CD4-positive, alpha-beta T cell treated with Interleukin-12 subunit alpha and Interleukin-12 subunit beta, for 1 hour (primary cell): ENCODE measurements at places on chromosomes 4 and X.
A peak's percentile ranks its signal among the peaks of the same experiment; 100 is the strongest.

GRCh38 chr4:178752954-178753525 is 1310.8 kb upstream of the AGA start:
- DNase-seq: no peak

- no peak for DNase-seq
Observed at GRCh38 chrX:125293850-125294780, 25.6 kb upstream of the TEX13C start.

GRCh38 chrX:71615954-71616353 is 2.4 kb downstream of the CXCR3 start:
- DNase-seq: no peak

DNA sequence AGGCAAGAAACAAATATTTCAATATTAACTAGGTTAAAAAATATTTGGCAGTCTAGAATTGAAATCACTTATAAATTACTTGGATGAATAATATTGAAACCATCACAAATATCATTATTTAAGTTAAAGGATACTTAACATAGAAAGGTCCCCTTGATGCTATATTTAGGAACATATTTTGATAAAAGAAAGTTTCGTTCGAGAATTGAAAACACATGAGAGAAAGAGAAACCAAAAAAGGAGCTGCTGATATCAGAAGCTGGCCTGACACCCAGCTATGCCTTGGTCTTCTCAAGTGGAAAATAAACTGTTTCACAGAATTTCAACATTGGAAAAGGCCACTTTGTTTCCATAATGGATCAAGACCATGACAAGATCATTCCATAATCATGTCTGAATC is 762.4 kb downstream of the DMD start:
- no peak for DNase-seq

- DNase-seq: no peak
Observed at GRCh38 chr4:185730387-185730786, 81.6 kb downstream of the SORBS2 start.

DNA sequence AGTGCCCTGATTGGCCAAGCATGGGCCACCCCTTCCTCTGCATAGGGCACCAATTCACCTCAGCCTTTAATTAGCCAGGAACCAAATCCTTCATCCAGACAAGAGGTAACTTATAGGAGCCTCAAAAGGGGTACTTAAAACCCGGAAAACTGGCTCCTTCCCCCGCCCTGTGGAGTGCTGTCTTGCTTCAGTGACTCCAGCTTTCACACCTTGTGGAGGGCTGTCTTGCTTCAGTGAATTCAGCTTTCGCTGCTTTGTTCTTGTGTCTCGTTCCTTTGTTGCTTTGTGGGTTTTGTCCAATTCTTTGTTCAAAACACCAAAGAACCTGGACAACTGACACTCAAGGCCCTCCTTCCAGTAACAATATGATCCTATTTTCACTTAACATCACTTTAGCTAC is 82.2 kb upstream of the FRG1 start:
- no peak for DNase-seq

GRCh38 chr4:147828331-147828905 is 96.5 kb downstream of the ARHGAP10 start:
- DNase-seq: no peak

- DNase-seq: no peak
Observed at GRCh38 chr4:147318586-147318985, 162.3 kb upstream of the EDNRA start.

DNA sequence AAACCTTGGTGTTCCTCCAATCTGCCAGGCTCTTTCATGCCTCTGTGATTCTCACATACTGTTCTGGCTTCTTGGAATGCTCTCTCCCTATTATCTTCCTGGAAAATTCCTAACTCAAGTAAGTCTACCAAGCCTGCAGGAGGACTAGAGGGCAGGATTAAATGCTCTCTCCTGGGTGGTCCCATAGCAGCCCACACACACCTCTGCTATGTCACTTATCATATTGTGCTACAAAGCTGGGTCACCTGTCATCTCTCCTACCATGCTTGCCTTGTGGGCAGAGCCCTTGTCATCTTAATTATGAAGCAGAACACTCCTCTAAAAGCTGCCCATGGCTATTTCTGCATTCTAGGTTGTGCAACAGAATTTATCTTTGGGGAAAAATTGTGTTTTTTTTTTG is 344.5 kb upstream of the NOCT start:
- DNase-seq: no peak

GRCh38 chr4:110139111-110139510 is 59.3 kb downstream of the ELOVL6 start:
- no peak for DNase-seq

GRCh38 chr4:13461191-13461905 is 22.8 kb downstream of the RAB28 start:
- no peak for DNase-seq

GRCh38 chrX:54452920-54453319 is 12.7 kb downstream of the TSR2 start:
- no peak for DNase-seq

DNA sequence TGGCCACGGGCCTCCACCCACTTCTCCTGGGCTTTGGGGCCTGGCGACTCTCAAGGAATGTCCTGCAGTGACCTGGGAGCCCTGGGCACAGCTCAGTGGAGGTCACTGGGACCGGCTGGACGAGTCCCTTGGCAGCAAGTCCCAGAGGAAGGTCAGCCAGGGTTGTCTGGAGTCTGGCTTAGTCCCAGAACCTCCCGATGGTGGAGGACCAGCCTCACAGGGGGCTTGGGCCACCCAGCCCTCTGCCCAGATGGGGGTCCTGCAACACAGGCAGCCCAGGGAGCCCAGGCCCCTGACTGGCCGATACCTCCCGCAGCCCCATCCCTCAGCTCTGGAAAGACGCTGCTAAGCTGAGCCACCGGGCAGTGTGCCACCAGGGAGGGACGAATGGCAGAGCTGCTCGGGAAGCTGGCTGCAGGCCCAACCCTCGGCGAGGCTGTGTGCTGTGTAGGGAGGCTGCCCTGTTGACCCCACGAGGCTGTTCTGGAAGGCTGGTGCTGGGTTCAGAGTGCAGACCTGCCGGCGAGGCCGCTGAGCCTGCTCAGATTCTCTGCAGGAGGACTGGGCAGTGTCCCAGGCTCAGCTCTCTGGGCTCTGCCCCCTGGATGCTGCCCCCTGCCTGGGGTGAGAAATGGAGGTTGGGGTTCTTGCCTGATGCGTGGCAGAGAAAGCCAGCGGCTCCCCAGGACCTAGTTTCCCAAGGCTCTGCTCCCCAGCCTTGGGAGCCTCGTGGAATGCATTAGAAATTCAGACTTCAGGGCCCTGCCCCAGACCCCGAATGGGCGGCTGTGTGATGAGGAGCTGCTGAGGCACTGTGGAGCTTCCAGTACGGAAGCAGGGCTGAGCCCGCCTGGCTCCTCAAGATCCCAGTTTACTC is 61.7 kb downstream of the ADRA2C start:
- DNase-seq: no peak

GRCh38 chrX:107677909-107678308 is 49.6 kb downstream of the PRPS1 start:
- DNase-seq: peak; percentile 20

DNA sequence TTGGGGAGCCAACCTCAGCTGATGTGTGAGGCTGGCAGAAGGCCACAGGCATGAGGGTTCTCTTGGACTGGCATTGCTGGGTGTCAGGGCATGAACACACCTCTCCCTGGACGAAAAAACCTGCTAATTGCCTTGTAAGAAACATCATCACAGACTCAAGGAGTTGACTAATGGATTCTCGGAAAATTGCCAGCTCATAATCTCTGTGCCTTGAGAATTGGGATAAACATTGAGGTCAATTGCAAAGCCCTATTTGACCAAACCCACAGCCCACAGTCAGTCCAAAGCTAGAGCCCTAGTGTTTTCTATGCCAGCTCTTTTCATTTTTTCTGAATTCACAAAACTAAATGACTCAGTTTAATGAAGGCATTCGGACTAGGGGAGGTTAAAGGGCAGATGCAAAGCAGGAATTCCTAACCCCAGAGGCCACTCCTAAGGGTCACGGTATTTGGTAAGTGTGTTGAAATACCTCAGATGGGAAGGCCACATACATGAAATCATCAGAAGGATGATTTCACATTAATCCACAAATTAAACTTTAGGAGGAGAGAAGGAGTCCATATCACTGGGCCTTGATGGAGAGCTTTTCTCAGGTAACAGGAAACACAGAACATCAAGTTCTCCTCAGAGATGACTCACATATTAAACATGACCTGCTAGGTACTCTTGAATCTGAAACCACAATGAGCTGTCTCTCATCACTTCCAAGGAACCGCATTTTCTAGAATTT is 39.0 kb upstream of the RASL11B start:
- DNase-seq: no peak

- no peak for DNase-seq
Observed at GRCh38 chr4:125677665-125678307, 363.0 kb downstream of the FAT4 start.

GRCh38 chr4:2305766-2306501 is 44.0 kb upstream of the MXD4 start:
- no peak for DNase-seq

DNA sequence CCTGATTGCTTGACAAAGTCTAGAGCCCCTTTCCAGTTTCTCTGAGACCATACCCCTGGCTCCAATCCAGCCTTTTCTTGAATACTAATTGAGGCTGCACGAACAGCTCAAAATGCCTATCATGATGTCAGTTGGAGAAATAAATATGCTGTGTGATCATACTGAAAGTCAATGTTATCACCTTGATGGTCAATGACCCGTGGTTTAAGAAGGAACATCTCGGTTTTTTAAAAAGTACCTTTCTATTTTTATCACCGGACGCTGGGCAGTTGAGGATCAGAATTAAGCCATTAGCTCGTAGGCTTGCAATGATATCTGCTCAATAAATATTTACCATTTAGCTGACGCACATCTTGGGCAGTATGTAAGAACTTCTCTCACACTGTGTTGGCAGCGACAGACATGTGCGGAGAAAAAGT is 852 bp upstream of the WDR44 start:
- no peak for DNase-seq

- DNase-seq: no peak
Observed at GRCh38 chr4:110619463-110620247, 3.2 kb downstream of the PITX2 start.

GRCh38 chrX:33133320-33133719 is 78.0 kb downstream of the DMD start:
- no peak for DNase-seq

DNA sequence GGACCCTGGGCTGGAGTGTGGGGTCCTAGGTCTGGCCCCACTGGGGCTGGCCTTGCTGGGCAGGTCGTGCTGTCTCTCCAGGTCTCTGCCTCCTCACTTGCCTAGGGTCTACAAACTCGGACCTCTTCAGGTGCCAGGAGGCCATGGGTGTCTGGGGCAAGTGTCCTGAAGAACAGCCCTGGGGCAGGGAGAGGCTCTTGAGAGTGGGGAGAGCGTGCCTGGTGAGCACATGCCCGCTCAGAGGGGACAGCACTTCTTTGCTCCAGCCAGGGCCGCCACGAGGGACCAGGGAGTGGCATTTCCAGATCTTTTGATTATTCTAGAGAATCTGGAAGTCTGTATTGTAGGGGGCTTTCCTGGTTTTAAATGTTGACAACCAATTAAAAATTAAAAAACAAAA is 63.7 kb downstream of the SORCS2 start:
- no peak for DNase-seq

- no peak for DNase-seq
Observed at GRCh38 chrX:12403474-12404082, 265.3 kb downstream of the FRMPD4 start.

DNA sequence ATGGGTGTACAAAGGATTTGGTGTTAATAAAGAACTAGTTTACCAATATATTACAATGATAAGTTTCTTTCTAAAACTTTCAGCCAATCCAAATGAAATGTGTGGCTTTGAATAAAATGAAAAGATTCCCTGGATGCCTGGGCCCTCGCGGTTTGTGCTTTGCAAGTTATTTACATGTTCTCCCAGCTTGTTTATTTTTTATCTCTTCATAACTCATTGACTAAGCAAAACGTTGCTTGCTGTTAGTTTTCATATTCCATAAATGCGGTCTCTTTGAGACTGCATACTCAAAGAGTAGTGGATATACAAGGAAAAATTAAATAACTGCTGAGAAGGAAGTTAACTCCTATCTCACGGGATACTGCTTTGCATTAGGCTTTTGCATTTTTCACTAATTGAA is 26.0 kb downstream of the FHDC1 start:
- no peak for DNase-seq

DNA sequence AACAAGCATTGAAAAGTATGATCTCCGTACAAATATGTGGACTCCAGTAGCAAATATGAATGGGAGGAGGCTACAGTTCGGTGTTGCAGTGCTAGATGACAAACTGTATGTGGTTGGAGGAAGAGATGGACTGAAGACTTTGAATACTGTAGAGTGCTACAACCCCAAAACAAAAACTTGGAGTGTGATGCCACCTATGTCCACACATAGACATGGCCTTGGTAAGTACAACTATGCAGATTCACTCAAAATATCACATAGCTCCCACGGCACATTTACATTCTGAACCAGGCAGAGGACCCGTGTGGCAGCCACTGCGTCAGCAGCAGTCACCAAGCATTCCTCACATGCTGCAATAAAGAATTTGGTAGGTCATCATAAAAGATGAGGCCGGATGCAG is 41.3 kb downstream of the KLHL5 start:
- DNase-seq: no peak

- DNase-seq: no peak
Observed at GRCh38 chrX:115058276-115058675, 40.9 kb upstream of the IL13RA2 start.

DNA sequence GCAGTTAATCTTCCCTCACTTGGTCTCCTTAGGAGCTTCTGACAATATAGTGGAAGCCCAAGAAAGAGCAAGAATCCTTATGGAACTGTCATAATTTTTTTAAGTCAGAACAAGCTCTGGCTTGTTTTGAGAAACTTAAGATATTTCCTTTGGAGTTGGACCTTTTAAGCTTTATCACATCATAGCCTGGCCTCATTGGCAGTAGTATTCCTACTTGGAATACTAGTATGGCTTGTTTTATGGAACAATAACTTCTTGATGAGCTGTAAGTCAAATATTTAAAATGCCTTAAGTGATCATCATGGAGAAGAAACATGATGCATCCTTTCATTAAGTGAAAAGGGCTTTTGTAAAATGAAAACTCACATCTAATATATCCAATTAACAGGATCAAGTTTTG is 78.0 kb upstream of the NRK start:
- no peak for DNase-seq

- no peak for DNase-seq
Observed at GRCh38 chr4:161287678-161288352, 876.0 kb downstream of the FSTL5 start.

DNA sequence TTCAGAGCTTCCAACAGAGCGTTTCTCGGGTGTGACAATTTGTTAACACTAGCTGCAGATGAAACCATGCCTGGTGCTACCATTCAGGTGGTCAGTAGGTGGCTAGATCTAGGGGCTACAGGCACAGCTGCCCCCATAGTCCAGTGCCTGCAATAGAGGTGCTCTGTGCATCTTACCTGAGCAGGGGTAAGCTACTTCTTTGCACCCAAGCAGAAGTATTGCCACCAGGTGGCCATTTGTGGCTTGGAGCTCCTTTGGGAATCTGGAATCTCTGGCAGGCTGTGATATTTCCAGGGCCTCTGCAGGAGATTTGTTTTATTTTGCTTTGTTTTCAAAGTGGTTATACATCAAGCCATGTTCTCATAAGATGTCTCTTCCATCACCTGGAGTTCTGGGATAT is 170.7 kb upstream of the PUDP start:
- DNase-seq: no peak
